ENCODE measurements at places on chromosomes 4 and X. TPM values are rescaled to one million over a fixed set of nuclear protein-coding genes. Genes with fewer than 3 reads are reported as not detected.

- no peak for DNase-seq
Measured at GRCh38 chr4:176436293-176436973, 116.7 kb downstream of the SPCS3 start.

The LEF1 gene
- 6.7 TPM for polyA plus RNA-seq

DNA sequence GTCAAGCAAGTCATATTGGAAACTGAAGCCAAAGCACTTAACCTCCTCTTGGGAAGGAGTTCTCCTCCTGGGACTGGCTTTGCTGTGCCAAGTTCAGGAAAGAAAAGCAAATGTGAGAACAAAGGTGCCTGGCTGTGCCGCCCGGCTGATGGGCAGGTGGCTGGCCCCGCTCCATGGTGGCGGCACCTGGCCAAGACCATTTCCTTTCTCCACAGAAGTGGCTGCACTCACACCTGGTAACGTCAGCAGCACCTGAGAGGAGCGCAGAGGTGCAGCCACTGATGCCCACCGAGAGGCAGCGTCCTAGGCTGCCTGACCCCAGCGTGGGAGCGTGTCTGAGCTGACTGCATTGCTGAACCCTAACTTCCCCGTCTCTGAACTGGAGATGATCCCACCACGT, 54.3 kb downstream of the DCTD start:
- DNase-seq = no peak

GRCh38 chr4:47674144-47674543, 163.7 kb downstream of the CORIN start:
- DNase-seq = no peak

The USP17L12 gene
- not detected for polyA plus RNA-seq

DNA sequence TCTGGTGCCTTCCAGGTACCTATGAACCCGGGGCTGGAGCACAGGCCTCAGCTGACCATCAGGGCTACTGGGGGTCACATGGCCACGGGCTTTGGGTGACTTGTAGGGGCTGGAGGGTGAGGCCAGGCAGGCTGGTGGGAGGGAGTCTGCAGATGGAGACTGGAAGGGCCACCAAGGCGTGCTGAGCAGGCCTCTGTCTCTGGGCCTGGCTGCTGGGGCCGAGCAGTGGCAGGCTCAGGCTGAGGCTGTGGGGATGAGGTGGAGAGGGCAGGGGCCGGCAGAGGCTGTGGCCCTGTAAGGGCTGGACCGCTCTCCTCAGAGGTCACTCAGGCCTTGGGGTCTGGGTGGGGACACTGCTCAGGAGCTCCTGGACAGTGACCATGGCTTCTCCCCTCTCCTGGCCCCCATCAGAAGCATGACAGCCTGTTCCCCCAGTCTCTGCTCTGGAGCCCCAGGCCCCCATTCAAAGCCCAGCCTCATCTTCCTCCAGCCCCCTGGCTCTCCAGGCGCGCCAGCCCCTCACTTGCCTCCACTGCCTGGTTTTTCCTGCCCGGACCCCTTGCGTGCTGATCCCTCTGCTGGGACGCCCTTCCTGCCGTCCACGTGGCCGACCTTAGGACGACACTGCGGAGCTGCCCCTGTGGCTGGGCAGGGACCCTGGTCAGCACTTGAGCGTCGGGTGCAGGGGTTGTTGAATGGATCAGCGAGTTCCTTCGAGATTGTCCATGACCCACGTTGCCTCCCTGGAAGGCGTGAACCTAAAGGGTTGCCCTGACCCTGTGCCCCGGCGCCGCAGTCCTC, 11.1 kb upstream of the NAT8L start:
- DNase-seq = no peak

DNA sequence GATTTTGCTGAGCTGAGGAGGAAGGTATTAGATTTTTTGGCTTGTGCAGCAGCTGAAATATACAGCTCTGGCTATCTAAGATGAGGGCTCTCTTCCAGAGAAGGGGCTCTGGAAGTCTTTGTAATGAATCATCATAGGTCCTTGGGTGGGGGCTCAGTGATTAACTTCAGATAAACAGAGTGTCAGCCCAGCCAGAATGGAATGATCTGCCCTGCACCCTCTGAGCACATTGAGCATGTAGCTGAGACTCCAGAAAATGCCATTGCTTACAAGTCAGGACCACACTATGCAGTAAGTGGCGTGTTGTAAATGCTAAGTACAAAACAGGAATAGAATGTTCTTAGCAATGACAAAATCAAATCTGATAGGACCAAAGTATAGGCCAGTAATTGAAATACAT, 836.0 kb downstream of the PDHA2 start:
- no peak for DNase-seq

- DNase-seq = no peak
Measured at GRCh38 chr4:3405176-3405575, 36.6 kb upstream of the HGFAC start.

The RGN gene
- 2.5 TPM for polyA plus RNA-seq

DNA sequence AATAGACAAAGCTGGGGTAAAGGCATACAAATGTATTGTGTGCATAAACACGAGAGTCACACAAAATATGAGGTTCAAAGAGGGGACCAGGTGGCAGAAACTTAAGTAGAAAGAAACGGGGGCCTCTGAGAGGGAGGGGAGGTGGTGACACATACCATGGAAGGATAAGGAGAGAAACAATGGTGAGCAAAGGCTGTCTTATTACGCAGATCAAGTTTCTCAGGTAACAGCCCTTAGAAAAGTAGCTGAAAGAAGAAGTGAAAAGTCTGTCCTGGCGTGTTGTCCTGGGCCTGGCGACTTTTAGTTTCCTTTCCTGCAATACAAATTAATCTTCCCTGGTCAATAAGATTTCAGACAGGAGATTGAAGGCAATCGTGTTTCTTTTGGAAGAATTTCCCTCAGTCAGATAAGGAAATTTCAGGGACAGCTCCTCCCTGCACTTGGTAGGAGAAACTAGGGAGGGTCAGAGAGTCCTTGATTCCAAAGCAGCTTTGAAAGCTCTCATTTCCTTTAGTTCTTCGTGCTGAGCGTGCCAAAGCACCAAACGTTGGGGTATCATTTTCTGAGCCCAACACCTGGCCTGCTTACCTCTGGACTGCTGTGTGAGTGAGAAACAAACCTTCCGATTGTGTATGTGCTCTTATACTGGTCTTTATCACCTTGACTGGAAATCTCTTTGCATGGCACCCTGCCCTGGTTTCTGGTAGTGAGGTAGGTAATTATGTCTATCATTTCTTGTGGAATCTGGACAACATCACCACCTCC, 676.7 kb upstream of the LCORL start:
- no peak for DNase-seq

- no peak for DNase-seq
Measured at GRCh38 chr4:38666766-38667084, 2.7 kb downstream of the KLF3 start.

DNA sequence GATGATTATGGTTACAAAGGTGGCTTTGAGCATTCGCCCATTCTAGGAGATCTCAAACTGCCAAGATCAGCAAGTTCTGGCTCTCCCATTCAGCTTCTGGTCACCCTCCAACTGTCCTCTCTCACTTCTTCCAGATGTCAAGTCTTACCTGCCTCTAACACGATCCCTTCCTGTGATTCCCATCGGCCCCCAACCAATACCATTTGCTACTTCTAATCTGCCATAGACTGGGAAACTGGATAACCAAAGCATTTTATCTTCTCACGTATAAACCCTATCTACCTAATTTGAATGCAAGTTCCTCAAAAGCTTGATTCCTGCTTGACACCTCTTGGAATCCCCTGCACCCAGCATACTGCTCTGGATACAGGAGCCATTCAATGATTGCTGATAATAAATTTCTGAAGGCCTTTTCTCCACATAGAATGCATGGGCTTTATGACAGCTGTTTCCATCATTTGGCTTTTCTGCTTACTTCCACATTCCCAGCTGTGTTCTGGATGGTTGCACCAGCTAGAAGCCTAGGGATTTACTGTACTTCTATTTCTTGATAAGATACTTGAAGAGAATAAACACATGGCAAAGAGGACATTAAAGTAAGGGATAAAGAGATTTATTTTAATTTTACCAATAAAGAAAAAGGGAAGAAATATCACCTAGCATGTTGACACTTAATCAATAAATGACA, 9.6 kb downstream of the GPC4 start:
- no peak for DNase-seq

GRCh38 chr4:136873555-136873954, 658.7 kb downstream of the PCDH18 start:
- no peak for DNase-seq

DNA sequence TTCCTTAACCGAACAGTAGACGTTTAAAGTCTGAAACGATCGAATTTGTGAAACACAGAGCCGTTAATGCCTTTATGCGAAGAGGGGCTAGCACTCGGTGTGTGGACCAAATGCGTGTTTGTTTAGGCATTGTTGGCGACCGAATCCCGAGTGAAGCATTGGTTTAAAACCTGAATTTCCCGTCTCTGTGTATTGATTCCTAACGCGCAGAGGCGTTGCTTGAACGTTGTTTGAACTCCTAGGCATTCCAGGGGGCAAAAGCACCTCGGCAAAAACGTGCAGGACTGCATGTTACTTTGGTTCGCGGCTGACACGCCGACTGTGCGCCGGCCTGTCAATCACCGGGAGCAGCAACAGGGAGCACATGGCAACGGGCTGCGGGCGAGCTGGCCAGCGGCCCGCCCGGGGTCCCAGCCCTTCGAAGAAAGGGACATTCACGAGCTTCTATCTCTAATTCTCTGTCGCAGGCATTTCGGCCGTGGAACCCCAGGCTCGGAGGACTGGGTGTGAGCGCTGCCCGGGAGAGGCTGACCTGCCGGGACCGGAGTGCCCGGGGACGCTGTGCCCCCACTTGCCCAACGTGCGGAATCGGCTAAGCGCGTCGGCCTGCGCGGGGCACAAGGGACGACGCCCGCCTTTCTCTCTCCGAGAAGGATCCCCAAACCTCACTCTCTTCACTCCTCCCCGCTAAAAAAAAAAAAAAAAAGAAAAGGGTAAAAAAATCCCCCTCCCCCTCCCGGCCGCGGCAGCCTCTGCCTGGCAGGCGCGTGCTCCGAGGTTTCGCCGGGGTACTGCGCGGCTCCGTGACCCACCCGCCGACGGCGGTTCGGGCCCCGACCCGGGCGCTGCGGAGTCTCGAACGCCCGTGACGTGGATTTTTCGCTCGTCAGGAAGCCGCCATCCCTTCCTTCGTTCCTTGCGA, 810 bp downstream of the SPRY1 start:
- DNase-seq = no peak

- DNase-seq = no peak
Measured at GRCh38 chrX:114037515-114037914, 546.4 kb upstream of the HTR2C start.

The PPP1R2C gene
- not detected for polyA plus RNA-seq

DNA sequence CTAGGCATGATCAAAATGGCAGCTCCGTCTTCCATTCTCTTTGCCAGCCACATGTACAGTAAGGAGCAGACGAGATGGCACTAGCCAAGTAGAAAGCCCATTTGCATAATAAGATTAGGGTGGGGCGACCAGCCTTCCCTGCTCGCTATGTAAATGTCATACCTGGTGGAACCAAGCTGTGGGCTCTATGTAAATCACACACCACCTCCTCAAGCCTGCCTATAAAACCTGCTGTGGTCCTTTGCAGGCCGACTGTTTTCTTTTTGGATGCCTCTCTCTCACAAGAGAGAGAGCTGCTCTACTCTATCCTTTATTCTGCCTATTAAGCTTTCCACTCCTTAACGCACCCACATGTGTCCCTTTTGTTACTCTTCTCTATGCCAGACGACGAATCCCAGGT, 1472.7 kb downstream of the ARAP2 start:
- no peak for DNase-seq
